AG04449 (cell line): ENCODE measurements at places on chromosomes 1 and 21.
A peak's percentile ranks its signal among the peaks of the same experiment; 100 is the strongest.

GRCh38 chr1:68497358-68497698 lies 446 bp upstream of the DEPDC1 start:
- no peak for DNase-seq

DNA sequence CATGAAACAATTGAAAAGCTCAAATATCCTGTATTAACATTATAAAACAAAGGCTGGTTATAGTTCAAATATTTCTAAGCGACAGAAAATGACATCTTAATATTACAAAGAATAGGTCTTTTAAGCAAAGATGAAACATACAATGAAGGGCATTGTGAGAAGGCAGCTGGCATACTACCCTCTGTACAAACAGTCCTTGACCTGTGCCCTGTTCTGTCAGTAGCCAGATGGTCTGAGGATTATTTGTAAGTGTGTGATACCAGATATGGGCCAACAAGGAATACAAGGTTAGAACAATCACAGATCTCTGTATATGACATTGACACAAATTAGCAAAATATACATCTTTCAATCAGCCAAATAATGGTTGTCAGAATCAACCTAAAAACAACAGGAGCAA lies 1350.4 kb downstream of the AMY1C start:
- DNase-seq, result no peak

GRCh38 chr1:156845055-156845952 lies 13.6 kb downstream of the INSRR start:
- DNase-seq, result no peak

GRCh38 chr1:151563376-151563775 lies 23.3 kb downstream of the TUFT1 start:
- no peak for DNase-seq

- no peak for DNase-seq
Measured at GRCh38 chr1:98164509-98164908, 243.7 kb upstream of the DPYD start.

- DNase-seq, result no peak
Measured at GRCh38 chr21:41832596-41833496, 46.3 kb downstream of the PRDM15 start.

GRCh38 chr21:44337941-44338895 lies 972 bp downstream of the CFAP410 start:
- peak; percentile 5 for DNase-seq

- no peak for DNase-seq
Measured at GRCh38 chr1:49106445-49106844, 329.8 kb upstream of the BEND5 start.

DNA sequence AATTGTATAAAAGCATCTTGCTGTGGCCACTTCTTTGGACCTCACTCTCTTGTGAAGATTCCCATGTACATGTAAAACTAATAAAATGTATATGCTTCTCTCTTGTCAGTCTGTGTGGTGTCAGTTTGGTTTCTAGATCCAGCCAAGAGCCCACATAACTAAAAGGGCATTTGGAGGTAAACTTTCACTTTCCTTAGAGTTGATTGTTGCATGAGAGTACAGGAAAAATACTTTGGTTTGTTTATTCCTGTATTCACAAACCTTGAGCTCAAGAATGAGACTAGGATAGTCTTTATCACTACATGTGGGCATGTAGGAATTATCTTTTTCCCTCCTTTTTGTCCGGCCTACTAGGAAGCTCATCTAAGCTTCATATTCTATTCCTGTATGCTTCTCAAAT lies 50.9 kb downstream of the KCTD3 start:
- DNase-seq, result no peak

- no peak for DNase-seq
Measured at GRCh38 chr1:6614019-6614928, 743 bp downstream of the PHF13 start.

- no peak for DNase-seq
Measured at GRCh38 chr1:203628201-203629015, 1.8 kb downstream of the ATP2B4 start.

DNA sequence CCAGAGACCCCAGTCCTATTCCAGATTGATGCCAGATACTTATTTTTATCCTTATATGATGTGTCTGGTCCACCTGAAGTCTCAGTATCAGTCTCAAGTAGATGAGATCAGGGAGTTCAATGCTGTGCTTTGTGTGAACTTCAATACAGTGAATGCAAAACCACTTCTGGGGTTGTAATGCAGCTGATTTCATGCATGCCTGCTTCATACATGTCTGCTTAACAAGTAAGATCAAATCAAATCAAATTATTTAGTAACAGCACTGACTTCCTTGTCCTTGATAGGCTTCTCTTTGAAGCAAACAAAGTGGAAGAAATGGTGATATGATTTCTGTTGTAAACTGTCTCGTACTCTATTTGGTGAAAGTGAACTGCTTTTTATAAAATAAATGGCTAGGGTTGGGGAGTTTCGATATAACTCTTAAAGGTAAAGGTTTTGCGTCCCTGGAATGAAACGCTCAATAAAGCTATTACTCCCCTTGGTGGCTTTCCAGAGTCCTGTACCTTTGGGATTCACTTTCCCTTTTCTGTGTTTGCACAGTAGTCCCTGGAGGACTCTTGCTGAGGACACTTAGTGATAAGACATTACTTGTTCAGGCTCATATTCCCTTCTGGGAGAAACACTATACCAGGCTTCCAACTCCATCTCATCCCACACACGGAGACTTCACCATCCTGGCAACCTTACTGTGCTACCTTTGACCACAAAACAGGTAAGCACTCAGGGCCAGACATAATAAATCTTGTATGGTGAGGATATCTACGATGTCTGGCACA lies 59.3 kb downstream of the FH start:
- DNase-seq, result no peak

DNA sequence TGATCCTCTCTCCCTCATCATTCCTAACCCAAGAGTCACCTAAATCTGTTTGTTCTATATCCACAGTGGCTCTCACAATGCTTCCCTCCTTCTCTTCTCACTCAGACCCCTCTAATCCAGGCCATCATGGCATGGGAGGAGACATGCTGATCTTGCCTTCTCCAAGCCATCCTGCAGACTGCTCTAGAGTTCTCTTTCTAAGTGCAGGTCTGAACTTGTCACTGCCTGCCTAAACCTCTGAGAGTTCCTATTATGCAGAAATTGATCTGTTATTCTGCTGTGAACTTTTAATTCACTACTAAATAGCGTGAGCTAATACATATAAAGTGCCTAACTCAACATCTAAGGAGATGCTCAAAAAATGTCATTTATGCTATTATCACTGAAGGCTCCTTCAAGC lies 26.8 kb downstream of the LAMC2 start:
- DNase-seq, result no peak

- DNase-seq, result no peak
Measured at GRCh38 chr1:230807561-230808280, 60.5 kb downstream of the CAPN9 start.

DNA sequence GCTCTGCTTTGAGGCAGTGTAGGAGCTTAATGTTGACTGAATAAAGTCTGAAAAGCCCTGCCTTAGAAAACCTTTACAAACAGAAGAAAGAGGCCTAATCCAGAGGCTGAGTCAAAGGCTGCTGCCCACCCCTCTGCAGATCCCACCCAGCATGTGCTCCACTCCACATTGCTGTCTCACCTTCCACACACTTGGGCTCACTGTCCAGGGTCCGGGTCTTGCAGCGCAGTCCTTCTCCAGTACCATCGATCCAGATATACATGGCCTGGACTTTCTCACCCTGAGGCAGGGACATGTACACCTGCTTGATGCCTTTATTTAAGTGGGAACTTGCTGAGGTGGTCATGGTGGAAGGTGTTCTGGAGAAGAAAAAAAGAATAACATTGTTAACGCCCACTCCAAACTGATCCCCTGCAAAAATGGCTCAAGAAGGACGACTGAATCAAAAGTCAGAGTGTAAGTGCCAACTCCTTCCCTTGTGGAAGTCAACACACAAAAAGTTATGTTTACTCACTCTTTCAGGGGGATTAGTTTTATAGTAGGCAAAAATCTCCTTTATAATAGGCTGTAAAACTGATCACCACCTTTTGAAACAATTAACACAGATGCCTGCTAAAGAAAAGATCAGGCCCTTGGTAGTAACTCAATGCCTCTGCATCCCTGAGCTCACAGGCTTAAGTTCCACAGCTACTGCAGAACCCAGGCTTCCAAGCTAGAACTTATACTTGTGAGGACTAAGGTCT lies 3.0 kb downstream of the GLUL start:
- no peak for DNase-seq

GRCh38 chr1:205963352-205964155 lies 20.3 kb upstream of the SLC26A9 start:
- DNase-seq, result peak; percentile 16

- no peak for DNase-seq
Measured at GRCh38 chr1:43345120-43345519, 7.5 kb downstream of the MPL start.

DNA sequence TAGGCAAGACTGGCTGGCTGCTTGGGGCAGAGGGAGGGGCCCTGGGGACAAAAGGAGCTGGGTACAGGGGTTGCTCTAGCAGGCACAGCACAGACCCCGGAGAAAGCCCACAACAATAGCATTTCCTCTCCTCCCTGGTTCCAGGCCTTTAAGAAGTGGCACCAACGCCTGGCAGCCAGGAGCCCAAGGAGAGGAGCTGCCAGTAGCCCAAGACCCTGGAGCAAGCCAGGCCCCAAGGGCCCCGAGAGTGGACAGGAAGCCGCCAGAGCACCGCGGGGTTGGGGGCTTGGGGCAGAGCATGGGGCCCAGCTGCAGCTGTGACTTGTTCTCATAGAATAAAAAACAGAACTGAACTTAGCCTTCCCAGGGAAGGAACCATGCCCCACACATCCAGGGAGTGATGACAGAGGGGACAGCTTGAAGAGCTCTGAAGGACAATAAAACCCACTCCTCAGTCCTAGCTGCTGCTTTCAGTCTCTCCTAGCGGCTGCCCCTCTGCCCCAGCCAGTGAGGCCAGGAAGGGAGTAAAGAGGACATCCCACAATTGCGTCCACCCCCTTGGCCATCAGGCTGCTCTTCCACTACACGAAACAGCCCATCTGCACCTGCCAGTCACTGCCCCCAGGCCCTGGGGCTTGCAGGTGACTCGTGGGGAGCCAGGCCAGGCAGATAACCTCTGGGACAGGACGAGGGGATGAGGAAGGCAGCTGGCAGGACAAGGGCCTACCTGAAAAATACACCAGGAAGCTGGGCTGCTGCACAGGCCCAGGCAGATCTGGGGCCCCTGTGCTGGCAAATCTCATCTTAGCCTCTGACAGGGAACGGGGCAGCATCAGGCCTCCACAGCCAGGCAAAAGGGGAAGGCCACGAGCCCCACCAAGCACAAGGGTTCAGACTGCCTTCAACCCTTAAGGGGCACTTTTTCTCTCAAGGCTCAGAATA lies 16.4 kb downstream of the MTHFR start:
- DNase-seq, result no peak

DNA sequence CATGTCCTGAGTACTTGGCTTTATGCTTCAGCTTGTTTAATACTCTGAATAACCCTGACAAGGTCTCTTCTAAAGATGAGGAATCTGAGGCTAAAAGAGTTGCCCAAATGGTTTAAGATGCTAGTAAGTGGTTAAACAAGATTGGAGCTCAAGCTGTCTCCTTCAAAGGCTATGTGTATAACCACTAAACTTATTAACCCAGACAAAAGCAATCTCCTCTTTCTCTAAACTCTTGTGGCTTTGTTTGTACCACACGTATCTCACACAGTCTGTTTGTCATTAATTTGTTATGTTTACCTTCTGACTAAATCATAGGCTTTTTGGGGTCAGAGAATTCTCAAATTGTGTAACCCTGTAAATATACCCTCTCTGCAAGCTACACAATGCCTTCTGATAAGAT lies 89.9 kb downstream of the HMCN1 start:
- no peak for DNase-seq

DNA sequence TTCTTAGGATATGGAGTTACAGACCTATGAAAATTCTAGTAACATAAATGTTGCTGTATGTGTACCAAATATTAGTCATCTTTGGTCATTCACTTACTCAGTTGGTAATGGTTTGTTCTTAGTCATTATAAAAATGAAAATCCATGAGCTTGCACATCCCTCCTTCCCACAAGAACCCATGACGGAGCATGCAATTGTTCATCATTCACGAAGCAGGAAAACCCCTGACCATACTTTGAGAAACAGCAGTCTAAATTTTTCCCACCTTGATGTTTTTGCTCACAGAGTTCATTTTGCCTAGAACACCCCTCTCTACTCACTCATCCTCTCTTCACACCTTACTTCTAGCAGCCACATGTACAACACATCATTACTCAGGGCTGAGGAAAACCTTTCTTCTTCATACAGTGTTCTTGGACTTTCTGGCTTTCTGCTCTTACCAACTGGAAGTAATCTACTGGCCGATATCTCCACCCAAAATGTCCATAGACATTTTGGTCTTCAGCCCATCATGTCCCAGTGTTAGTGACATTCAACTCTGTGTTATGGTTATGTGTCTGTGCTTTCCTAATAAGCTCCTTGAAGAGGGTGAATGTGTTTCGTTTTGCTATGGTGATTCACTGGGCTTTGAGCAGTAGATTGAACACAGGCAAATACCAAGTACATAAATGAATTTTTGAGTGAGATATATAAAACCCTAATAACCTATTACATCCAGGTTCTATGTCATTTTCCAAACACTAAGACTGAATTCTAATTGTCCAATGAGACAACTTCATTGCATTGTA lies 189.9 kb downstream of the ZC3H11B start:
- DNase-seq, result peak; percentile 19

DNA sequence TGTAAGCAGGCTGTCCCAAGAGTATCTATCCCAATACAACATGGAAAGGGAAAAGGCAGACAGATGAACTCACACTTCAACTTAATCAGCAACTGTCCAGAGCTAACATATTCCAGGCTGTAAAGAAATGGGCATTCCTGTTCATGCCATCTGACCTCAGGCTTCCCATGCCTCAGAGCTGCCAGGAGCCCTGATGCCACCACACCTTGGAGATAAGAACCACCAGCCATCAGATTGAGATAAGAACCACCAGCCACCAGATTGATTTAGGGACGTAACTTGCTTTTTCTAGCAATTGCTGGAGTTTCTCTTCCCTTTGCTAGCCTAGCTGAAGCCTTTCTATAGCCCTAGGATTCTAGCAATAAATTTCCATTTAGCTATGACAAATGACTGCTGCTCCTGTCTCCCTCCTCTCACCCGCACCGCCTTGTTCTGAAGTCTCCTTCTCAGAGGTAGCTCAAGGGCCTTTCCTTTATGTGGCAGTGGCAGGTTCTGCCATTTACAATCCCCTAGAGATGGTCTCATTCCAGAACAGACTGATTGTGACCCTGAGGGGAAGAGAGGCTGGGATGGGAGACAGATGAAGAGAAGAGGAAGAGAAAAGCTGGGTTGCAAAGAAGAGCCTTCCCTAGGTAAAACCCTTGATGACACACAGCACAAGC lies 88.0 kb upstream of the CTTNBP2NL start:
- DNase-seq, result no peak

GRCh38 chr1:61226791-61227567 lies 144.6 kb downstream of the NFIA start:
- no peak for DNase-seq

GRCh38 chr1:43271186-43272118 lies 1.7 kb downstream of the TMEM125 start:
- DNase-seq, result no peak

- no peak for DNase-seq
Measured at GRCh38 chr1:20867062-20867461, 80.0 kb upstream of the HP1BP3 start.

- no peak for DNase-seq
Measured at GRCh38 chr1:204992201-204992997, 50.6 kb upstream of the CNTN2 start.
